Type B pancreatic cell (in vitro differentiated cells): ENCODE measurements at places on chromosomes 4 and X.

DNA sequence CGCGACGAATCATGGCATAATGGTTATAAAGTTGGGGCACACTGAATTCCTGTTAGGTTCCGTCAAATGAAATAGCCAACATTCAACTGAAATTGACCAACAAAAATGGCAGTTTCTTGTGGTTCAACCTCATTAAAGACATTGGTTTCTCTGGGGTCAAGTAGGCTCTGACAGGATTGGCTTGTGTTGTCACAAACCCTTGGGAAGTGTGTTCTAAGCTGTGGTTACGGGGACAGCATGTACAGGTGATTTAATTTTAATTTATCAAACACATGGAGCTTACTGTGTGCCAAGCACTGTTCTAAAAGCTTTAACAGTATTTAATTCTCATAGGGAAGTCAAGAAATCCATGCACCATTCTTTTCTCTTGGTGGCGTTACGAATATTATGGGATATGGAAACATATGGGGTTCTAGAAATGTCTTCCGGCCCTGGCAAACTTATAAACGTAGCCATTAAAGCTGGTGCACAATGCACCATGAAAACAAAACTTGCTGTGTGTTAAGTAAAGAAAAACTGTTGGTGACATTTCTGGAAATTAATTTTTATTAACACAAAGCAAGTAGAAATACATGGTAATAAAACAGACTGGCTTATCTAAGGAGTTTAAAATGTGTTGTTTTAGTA, 891 bp downstream of the XK start:
- DNase-seq, result no peak

- no peak for DNase-seq
Measured at GRCh38 chr4:40978548-40978947, 228.8 kb downstream of the NSUN7 start.

GRCh38 chr4:273309-274017, 31.8 kb downstream of the ZNF732 start:
- DNase-seq, result no peak

DNA sequence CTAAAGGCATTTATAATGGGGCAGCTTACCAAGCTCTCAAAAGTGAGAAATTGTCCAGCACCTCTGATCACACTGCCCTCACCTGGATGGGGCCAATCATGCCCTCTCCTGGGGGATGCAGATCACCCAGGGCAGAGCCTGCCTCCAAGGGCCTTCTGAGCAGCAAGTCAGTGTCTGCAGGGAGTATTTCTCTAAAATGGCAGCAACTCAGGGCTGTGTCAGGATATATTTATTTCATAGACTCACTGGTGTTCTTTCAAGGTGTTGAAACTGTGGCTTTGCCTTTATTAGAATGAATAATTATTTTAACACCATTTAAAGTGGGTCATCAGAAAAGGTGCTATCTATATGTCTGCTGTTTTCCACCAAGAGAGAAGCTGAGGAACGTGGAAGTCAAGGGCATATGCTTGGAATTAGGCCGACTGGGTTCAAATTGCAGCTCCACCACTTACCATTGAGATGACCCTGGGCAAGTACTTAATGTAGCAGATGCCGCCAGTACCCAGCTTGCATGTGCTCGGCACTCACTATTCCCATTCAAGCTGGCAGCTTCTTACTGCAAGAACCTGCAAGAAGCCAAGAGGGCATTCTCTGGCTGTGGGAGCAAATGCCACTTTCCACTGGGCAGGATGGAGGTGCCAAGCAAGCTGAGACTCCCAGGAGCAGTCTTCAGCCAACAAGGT, 590.0 kb downstream of the BCOR start:
- DNase-seq, result no peak

DNA sequence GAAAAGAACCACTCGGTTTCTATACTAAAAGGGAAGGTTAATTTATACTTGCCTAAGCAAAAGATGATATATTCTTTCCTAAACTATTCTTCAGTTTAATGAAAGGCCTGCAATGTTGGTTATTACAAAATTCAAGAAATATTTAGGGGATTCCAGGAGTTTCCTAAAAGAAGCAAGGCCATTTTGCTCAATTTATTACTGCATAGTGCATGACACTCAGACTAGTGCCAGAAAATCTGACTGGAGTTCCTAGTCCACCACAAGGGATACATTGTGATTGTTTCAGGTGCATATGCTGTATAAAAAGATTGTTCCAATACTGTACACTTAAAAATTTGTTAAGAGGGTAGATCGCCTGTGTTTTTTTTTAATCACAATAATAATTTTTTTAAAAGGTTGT, 78.7 kb downstream of the CAPN6 start:
- no peak for DNase-seq

GRCh38 chrX:118988911-118989310, 14.5 kb downstream of the LONRF3 start:
- DNase-seq, result no peak

- DNase-seq, result no peak
Measured at GRCh38 chrX:38192007-38192810, 28.5 kb downstream of the SRPX start.

- DNase-seq, result no peak
Measured at GRCh38 chr4:31084806-31085416, 364.7 kb downstream of the PCDH7 start.

- DNase-seq, result no peak
Measured at GRCh38 chrX:153493085-153493484, 1.7 kb upstream of the BGN start.

GRCh38 chr4:110837896-110838450, 215.1 kb upstream of the PITX2 start:
- no peak for DNase-seq
